ENCODE measurements at places on chromosomes 6 and 20.

- DNase-seq, result no peak
Observed at GRCh38 chr20:56809668-56810067, 180.6 kb downstream of the TFAP2C start.

DNA sequence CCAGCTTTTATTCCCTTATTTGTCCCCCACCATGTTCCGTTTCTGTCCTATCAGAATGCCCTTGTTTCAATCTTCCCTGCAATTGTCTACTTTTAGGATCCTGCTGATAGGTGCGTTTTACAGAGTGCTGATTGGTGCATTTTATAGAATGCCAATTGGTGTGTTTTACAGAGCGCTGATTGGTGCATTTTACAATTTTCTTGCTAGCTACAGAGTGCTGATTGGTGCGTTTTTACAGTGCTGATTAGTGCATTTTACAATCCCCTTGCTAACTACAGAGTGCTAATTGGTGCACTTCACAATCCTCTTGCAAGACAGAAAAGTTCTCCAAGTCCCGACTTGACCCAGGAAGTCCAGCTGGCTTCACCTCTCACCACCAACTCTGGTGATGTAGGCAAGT lies 161.6 kb upstream of the CDYL start:
- DNase-seq, result no peak

- no peak for DNase-seq
Observed at GRCh38 chr6:109999740-110000139, 21.6 kb downstream of the GPR6 start.

DNA sequence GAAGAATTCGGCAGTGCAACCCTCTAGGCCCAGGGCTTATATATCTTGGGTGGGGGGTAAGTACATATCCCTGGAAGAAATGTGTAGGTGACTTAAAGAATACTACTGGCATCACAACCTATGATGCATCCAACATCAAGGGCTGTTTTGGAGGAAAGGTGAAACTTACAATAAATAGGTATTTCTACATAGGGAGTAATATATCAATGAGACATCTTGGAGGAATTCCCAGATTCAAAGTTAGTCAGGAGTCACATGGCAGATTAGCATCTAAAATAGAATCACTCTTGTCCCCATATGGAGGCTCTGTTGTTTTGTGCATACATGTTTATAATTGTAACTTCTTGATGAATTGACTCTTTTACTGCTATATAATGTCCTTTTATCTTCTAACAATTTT lies 375.5 kb downstream of the PAX1 start:
- DNase-seq, result no peak

DNA sequence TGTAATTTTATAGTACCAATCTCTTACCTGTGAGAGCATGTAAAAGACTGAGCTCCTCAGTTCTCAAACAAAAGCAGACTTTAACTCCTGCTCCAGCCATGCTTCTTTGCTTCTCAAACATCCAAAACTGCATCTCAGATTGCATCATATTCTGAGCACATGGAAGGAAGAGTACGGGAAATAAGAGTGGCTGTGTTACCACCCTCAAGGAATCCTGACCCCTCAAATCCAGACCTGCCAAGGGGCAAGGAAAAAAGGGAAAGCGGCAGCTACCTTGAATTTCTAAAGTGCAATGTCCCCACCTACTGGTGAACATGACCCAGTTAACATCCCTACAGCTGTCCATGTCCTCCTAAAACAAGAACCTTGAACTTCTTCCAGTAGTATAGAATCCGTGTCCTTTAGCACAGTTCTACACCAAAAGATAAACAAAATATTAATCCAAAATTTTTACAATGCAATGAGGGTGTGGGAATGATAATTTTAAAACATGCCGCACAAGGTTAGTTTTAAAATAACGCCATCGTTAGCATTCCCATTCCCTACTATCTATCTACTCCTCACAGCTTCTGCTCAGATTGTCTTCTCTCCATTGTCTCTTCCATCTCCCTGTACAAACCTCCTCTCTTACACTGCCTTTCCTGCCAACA lies 34.1 kb upstream of the HLA-DQB1 start:
- DNase-seq, result no peak

- DNase-seq, result no peak
Observed at GRCh38 chr20:44080064-44080463, 106.9 kb downstream of the JPH2 start.

DNA sequence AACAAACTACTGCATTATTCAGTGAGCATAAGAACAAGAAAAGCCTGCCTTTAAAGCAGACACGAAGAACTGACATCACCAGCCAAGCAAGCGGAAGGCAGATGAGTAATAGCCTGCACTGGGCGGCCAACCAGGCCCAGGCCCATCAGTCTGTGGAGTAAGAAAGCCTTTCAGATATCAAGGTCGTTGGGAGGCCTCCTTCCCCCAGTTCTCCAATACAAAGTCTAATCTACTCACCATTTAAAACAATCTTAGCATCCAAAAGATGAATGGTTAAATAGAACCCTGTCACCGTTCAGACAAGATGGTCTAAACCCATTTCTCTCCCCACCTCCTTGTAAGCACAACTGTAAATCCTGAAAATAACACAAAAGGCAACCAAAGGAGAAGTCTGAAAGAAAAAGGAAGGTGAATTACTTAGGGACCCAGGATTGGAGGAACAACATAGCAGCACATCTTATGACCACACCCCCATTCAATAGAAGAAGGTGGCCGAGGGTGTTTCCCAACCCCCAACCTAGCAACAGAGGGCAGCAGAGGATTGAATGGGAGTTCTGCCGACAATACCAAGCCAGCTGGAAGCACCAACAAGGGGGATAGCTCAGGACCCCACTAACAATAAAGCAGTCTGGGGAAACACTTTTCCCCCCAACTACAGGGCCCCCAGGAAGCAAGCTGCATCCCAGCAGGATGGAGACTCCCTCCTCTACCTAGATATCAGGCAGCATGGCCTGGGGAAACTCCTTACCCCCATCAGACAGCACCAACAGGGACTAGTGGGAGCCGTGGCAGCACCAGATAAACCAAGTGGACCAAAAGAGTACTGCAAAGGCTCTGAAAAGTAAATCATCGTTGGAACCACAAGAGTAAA lies 67.9 kb downstream of the ZHX3 start:
- DNase-seq, result no peak

- DNase-seq, result no peak
Observed at GRCh38 chr6:161838306-161839035, 564.6 kb upstream of the AGPAT4 start.

GRCh38 chr20:7818477-7818876 lies 121.8 kb downstream of the HAO1 start:
- no peak for DNase-seq

DNA sequence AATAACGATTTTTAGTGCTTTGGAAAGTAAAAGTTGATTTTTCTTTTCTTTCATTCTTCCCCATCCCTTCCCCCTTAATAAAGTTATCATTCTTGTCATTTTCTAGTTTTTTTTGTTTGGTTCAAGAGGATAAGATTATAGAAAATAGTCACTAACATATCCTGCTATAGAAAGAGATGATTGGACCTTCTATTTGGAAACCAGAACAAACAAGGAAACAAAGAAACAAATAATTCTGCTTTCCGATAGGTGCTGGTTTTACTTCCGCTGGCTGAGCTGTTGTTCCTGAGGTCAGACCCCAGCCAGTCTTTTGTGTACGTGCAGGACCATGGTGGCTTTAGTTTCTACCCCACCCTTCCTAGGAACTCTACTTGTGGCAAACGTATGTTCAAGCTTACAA lies at the start of gene CDH26:
CDH26 (plus strand) TSS at position 301 of the 400 bp plus-strand sequence. CDS start 304 bp downstream, outside the sequence.
- no peak for DNase-seq

GRCh38 chr6:43997345-43997677 lies 129.9 kb downstream of the MRPL14 start:
- no peak for DNase-seq
